ENCODE measurements at places on chromosomes 2 and 18.

GRCh38 chr2:9739531-9739964 is 103.7 kb upstream of the TAF1B start:
- peak; percentile 58 for DNase-seq

GRCh38 chr2:191740759-191741158 is 62.8 kb downstream of the NABP1 start:
- DNase-seq = no peak

DNA sequence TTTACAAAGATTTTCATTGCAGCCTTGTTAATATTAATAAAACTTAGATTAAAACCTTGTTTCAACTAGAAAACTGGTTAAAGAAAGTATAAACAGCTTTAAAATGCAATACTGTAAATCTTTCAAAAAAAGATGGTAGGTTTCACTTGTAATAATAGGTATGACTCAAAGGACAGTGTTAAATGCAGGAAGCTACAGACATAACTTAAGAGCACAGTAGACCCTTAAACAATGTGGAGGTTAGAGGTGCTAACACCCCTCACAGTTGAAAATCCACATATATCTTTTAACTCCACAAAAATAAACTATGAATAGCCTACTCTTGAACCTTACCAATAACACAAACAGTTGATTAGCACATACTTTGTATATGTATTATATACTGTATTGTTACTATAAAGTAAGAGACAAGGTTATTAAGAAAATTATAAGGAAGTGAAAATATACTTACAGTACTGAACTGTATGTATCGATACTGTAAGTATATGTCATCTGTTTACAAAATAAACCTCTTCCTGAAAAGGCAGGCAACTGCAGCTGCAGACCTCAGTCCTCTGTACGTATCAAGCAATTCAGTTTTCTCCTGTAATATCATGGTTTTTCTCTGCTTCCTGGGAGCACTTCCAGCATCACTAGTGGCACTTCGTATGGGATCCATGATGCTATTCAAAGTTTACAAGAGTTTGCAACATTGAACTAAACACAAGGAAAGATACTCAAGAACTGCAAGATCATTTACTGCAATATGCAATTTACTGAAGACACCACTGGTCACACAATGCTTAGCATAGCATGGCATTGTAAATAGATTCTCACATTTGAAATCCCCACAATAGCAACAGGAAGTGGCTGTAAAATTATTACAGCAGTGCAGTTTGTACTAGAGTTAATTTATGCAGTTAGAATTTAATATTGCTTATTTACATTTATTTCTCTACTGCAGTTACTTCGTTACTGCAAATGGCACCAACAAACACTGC is 610.5 kb upstream of the LRRTM4 start:
- DNase-seq = no peak

- no peak for DNase-seq
These were observed 54.1 kb upstream of the KLF7 start for GRCh38 chr2:207219676-207220501.

DNA sequence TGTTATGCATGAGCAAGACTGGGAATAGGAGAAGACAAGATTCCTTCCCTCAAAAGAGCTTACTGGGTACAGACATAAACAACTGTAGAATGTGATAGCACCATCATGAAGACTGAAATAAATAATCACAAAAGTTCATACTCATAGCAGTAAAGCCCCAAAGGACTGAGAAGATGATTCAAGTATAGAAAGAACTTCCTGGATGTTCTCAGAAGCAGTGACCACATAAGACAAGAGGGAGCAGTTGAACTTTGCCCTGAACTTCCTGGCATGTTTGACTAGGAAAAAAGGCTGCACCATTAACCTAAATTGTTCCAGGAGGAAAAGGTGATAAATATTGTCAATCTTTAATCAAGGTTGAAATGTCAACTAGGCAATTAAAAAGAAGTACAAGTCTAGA is 57.8 kb upstream of the CCDC141 start:
- no peak for DNase-seq

- DNase-seq = peak; percentile 49
These were observed 82.3 kb downstream of the INPP5D start for GRCh38 chr2:233142355-233142897.

DNA sequence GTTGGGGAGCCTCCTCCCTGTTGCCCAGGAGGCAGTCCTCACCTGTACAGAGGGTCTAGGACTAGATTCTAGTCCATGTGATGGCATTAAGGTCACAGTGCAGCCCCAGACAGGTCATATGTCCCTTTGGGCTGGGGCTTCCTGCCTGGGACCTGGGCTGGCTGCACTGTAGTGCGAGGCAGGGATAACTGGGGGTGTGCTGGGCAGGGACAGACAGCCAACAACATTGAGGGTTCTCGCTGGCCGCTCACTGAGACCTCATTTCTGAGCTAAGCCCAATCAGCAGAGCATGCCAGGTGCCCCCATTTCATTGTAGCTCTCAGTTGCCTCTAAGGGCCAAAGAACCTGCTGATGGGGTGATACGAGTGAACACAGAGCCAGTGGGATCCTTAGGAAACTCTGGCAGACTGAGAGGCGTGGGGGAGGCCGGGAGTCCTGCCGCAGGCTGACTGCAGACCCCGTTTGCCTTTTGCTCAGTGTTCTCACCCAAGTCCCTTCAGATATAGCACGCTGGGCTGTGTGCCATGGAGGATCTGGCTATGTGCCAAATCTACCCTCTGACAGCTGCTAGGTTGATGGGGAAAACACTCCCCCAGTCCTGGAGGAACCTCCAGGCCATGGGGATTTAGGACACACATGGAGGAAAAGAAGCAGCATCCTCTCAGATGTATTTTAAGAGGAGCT is 51.9 kb downstream of the DYSF start:
- DNase-seq = no peak

DNA sequence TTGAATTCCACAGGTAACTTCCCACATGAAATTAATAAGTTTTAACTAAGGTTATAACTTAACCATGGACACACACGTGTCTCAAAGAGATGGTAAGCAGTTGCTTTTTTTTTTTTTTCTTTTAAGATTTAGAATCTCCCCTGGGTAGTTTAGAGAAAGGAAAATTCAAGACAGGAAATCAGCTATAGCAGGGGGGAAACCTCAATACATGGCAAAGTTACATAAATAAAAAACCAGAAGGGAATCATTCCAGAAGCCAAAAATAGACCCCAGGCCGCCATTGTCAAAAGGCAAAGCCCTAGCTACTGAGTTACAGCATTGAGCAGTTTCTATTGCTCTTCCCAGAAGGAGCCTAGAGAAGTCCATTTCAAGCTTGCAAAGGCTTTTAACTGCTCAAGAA is 91.5 kb upstream of the ZNF236 start:
- DNase-seq = no peak

DNA sequence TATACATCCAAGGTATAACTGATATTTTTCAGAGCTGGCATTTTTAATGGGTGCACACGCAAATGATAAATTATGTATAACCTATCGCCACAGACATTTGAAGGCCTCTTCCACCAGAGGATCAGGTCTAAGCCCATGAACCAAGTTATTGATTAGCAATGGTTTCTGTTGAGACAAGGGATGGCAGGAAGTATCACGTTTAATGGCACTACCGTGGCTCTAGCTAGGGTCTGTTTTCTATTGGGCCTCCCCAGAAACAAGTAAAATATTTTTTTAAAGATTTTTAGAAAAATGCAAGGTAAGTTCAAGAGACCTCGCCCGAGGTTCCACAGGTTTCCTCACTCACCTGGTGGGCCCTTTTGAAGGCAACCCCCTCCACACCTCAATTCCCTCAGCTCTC is 667 bp downstream of the GFPT1 start:
- DNase-seq = no peak

GRCh38 chr2:96763511-96764252 is 3.0 kb downstream of the CNNM4 start:
- DNase-seq = no peak

DNA sequence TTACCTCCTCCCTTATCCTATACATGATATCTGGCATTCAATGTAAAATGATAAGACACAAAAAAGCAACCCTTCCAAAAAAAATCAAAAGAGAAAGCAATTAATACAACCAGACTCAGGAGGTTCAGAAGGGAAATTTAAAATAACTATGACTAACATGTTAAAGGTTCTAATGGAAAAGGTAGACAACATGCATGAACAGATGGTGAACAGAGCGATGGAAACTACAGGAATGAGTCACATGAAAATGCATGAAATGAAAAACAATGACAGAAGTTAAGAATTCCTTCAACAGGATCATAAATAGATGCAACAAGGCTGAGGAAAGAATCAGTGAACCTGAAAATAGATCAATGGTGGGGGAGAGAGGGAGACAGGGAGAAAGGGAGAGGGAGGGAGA is 26.1 kb upstream of the ERCC3 start:
- DNase-seq = no peak

DNA sequence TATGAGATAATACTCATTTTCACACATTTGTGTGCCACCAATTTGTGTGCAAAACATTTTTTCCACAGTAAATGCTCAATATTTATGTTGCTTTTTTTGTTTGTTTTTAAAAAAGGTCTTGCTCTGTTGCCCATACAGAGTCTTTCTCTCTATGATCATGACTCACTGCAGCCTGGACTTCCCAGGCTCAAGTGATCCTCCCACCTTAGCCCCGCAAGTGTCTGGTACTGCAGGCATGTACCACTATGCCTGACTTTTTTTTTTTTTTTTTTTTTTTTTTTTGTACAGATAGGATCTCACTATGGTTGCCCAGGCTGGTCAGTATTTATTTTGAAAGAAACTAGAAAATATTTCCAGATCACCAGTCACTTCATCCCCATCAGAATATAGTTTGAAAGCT is 297.8 kb upstream of the GYPC start:
- DNase-seq = no peak

DNA sequence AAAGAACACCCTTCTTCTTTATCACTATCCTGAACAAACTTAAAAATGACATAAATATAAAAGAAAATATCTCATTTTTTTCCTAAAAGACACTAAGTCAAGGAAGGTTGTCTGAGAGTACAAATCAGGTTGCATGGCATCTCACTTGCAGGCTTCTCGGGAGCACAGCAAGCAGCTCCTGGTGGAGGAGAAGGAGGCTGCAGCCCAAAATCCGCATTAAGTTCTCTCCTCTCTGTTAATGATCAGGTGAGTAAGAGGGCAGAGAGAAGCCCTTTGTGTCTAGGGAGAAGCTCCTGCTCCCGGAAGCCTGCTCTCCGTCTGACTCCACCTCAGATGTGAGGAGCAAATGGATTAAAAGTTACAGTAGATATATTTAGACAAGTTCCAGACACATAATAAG is 35.0 kb upstream of the DOK6 start:
- no peak for DNase-seq

- peak; percentile 6 for DNase-seq
These were observed 95.2 kb downstream of the POLE4 start for GRCh38 chr2:75053484-75054112.

GRCh38 chr18:9658087-9658641 is 43.8 kb upstream of the PPP4R1 start:
- no peak for DNase-seq

DNA sequence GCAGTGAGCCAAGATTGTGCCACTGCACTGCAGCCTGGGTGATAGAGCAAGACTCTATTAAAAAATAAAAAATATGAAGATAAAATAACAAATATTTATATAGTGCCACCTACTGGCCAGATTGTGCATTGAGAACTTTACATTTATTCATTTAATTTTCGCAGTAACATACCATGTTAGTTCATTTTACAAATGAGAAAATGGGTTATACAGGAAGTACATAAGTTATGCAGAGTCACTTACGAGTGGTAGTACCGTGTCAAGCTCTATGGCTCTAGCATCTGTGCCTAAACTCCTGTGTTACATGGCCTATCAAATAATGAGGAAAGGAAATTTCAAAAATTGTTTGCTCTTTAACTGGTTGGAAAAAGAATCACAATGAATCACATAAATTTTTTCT is 27.9 kb downstream of the RIF1 start:
- peak; percentile 60 for DNase-seq

DNA sequence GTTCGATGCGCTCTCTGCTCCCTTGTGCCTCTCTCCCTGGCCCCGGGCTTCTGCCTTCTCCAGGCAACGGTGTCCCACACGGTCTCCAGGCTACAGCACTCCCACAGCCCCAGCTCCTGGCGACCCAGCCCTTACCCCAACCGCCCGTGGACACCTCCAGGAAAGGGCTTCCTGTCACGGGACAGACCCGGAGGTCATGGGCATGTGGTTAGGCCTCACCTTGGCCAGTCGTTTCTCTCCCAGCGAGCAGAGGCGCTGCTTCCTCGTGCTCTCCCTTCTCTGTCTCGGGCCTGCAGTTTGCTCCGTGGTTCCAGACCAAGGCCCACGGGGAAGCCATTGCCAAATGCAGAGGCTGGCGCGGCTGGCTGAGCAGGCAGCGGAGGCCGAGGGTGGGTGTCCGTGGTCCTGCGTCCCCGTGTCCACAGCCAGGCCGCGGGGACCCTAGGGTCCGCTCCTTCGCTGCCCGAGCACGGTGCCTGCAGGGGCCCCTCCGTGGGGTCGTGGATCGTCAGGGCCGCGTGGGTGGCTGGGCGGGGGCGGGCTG is 61.0 kb upstream of the IL1RL1 start:
- DNase-seq = no peak

- no peak for DNase-seq
These were observed 3.5 kb downstream of the PELI1 start for GRCh38 chr2:64140665-64141200.

DNA sequence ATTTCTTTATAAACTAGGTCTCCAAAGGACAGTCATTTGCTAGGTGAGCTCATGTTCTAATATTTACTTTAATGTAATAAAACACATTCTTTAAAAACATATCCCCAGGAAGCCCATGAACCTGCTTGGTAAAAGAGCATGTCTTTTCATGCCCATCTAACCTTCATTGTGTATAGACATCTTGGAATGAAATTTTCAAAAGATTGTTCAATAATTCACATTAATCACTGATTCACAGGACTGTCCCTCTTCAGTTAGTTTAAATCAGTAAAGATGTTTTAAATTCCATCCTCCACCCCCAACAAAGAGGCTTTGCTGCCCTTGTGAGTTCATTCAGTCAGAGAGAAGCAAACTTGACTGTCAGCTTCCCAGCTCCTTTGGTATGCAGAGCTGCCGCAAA is 633.4 kb upstream of the CELF4 start:
- DNase-seq = no peak

DNA sequence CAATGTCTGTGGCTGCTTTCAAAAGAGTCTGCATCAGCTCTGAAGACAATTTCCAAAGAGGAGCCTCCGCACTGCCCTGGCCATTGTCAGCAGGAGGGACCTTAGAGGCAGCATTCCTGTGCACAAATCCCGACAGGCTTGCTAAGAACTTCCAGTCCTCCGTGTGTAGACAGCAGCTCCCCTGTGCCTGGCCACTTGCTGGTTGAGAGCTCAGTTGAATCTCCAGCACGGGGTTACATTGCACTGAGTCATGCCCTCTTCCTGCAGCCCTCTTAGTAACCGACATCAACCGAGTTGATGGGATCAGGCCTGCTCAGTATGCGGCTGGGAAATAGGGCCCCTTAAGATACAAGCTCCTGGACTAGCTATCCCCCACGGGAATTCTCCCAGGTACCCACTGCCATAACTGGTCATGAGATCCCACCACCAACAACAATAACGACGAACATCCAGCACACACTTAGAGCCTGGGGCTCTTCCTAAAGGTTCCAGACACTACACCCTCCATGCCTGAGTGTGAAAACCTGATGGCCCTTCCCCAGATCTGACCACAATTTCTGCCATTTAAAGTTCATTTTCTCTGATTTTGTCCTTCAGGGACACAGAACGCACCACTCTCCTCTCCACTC is 12.0 kb downstream of the ATP6V1B1 start:
- DNase-seq = no peak
